Amygdala (tissue), 56 donors: ENCODE measurements at places on chromosomes 11 and 22.

- no peak for DNase-seq
Observed at GRCh38 chr11:2721210-2721916, 21.6 kb upstream of the KCNQ1OT1 start.

- DNase-seq, result no peak
Observed at GRCh38 chr11:28038775-28039174, 69.2 kb downstream of the KIF18A start.

DNA sequence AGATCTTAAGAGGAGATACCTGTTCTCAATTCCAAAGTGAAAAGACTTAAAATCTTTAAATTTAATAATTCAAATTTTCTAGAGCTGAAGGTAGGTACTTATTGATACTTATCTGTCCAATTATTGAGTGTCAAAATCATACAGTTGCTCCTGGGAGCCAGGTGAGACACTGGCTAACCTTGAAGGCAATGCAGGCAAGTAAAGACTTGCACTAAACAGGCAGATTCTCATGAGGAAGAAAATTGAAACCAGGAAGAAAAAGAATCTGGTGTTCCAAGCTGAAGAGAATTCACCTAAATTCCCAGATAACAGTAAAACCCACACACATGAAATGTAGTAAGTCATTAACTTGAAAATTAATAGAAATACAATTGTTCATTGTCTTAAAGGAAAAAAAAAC lies 30.3 kb downstream of the VSIG10L2 start:
- no peak for DNase-seq

DNA sequence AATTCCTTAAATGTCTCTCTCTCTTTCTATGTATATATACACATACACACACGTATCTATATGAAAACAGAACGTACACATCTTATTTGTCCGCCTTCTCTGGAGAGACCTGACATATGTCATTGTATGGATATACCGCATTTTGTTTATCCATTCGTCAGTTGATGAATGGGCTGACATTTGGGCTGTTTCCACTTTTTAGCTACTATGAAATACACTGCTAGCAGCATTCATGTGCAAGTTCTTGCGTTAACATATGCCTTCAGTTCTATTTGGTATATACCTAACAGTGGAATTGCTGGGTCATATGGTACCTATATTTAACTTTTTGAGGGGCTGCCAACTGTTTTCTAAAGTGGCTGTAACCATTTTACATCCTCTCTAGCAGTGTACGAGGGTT lies 18.0 kb upstream of the DNAJB13 start:
- DNase-seq, result no peak

DNA sequence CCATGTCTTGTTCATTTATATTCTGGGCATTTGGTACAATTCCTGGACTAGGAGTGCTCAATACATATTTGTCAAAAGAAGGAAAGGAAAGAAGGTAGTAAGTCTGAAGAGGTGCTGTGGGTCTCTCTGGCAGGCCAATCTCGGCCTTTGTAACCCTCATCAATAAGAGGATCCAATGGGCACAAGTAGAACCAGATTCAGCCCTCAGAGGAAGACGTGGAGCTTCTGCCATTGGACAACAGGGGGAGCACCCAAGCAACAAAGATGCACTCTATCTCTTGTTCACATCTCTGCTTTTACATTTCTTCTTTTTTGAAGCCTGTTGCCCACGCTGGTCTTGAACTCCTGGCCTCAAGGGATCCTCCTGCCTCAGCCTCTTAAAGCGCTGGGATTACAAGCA lies 2.2 kb upstream of the VPS11 start:
- no peak for DNase-seq

DNA sequence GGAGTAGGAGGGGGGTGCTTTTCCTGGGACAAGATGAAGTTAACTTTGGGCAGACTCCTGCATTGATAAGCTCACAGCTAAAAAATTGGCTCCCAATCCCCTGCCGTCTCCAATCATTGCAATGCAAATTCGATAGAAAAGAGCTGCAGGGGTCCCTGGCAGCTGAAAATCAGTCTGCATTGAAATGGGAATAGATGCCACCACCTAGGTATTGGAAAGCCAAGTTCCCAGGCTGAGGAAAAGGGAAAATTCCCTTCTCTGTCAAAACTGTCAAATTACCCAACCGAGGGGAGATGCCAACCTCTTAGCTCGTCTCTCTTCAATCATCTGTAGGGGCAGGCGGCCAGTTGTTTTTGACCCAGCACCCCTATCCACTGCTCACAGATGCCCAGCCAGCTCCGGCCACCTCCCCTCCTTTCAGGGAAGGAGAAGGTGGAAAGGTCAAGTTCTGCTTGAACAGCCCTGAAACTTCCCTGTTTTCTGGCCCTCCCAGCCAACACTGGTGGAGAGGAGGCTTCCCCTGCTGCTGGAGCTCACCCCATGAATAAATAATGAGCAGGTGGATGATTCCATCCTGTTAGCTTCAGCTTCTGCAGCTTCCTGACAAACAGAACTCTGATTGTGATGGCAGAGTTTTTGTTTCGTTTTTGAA lies 916.3 kb downstream of the TBC1D22A start:
- DNase-seq, result no peak

- no peak for DNase-seq
Observed at GRCh38 chr11:117319214-117319840, 3.3 kb upstream of the BACE1 start.

- DNase-seq, result no peak
Observed at GRCh38 chr11:45396394-45396793, 110.3 kb upstream of the SYT13 start.

DNA sequence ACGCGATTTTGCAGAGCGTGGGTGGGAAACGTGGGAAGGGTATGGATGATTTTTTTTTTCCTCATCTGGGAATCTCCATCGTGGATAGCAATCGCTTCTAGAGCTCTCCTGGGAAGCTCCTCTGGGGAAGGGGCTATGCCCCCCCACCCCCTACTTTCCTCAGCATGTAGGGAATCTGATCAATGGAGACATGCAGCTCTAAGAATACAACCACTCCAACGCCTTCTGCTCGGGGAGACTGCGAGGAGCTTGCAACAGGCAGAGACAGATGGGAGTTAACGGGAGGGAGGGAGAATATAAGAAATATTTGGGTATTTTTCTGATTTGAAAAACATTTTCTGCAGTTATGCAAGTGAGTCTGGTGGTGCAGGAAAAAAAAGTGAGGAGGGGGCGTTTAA lies 104.6 kb upstream of the HSD17B12 start:
- no peak for DNase-seq

- peak; percentile 72 for DNase-seq
Observed at GRCh38 chr11:130314184-130314749, 450 bp downstream of the ZBTB44 start.

DNA sequence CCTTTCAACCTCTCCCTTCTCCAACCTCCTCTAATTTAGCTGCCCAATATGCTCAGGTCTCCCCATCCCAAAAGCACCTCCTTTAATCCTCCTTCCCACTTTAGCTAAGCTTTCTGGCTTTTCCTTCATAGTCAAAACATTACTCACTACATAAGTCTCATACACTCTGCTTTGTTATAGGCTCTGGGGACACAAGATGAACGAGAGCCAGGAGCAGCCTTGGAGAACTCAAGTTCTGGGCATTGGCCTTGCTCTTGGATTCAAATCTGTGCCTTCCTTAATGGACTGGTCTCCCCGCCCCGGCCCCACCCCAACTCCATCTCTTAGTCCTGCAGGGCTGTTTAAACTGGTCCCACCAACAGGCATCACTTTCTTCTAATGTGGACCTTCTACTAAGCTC lies 11.4 kb upstream of the HPX start:
- DNase-seq, result no peak

- no peak for DNase-seq
Observed at GRCh38 chr11:991711-992307, 44.7 kb downstream of the MUC6 start.

DNA sequence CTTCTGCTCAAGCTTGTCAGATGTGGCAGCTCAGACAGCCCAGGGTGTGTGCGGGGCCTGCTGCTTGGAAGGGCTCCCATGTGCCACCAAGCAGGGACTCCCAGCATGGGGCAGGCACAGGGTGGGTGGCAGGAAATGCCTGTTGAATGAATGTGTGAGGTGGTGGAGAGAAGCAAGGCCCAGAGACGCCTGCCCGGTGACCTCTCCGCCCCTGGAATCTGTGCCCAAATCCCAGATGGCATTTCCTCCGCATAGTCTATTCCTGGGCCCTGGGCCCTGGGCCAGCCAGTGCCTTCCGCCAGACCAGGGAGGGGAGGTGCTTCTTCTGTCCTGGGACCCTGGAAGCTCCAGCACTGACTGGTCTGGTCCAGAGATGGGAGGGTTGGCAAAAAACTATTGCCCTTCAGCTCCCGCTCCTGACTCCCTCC lies 3.7 kb downstream of the CST6 start:
- DNase-seq, result no peak

- DNase-seq, result no peak
Observed at GRCh38 chr11:94895451-94895850, 77.9 kb downstream of the CWC15 start.

GRCh38 chr11:118607401-118608359 lies at the start of gene PHLDB1:
TSS of gene PHLDB1 (plus strand) at chr11:118607615. CDS start at chr11:118613837, 6,222 bp downstream.
- DNase-seq, result peak; percentile 80

DNA sequence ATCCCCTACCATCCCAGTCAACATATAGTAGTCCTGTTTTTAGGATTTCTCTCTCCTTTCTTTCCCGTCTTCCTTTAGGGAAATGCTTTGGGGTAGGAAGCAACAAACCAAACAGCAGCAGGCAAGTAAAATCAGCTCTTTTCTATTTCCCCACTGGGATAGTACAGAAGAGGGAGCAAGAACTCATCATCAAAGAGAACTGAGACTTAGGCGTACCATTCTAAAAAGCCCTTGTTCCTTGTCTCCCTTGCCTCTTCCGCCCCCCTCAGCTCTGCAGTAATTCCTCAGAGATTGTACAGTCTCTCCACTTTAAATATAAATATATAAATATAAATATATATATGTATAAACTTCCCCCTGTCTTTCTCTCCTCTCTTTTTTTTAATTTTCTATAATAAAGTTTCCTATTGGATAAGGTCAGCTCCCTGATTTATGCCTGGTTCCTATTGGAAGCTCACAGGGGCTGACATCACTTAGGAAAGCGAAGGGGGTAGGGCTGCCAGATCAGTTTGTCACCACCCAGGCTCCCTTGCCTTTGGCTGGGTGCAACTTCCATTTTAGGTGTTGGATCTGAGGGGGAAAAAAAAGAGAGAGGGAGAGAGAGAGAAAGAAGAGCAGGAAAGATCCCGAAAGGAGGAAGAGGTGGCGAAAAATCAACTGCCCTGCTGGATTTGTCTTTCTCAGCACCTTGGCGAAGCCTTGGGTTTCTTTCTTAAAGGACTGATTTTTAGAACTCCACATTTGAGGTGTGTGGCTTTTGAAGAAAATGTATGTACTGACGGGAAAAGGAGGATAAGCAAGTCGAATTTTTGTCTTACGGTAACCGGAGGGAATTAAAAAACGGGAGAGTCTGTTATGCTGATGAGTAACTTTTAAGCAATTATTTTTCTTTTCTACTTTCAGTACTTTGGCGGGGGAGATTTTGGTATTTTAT lies at the start of gene CTNND1:
Gene CTNND1, plus strand, starts transcription at position 502 of the 934 bp plus-strand sequence. CDS start 29,677 bp downstream, outside the sequence.
- DNase-seq, result peak; percentile 77

- DNase-seq, result no peak
Observed at GRCh38 chr11:128775468-128775867, 81.6 kb downstream of the FLI1 start.

GRCh38 chr11:38100836-38101462 lies 1502.9 kb upstream of the RAG2 start:
- no peak for DNase-seq

DNA sequence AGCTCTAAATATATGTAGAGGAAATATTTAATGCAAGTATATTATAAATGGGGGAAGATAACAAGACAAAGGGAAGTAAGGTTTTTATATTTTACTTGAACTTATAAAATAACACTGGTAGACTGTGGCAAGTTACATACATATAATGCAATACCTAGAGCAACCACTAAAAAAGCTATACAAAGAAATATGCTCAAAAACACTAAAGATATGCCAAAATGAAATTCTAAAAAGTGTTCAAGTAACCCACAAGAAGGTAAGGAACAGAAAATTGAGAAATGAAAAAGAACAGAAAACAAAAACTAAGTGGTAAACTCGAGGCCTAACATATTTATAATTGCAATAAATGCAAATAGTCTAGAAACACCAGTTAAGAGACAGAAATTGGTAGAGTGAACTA lies 32.5 kb downstream of the BTG4 start:
- DNase-seq, result no peak

DNA sequence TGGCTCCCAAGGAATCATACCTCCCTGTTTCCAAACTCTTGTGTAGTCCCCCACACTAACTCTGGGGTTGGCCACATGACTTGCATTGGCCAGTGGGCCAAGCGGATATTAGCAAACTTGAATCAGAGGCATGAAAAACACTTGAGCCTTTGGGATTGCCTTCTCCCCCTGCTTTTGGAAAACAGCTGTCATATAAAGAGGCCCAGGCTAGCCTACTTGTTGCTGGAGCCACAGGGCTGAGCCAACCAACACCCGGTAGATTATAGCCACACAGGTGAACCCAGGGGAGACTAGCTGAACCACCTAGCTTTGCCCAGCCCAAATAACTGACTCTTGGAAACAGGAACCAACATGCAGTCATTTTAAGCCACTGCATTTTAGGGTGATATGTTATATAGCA lies 354.8 kb downstream of the TENM4 start:
- no peak for DNase-seq

- DNase-seq, result no peak
Observed at GRCh38 chr11:1729692-1730011, 20.7 kb downstream of the IFITM10 start.

DNA sequence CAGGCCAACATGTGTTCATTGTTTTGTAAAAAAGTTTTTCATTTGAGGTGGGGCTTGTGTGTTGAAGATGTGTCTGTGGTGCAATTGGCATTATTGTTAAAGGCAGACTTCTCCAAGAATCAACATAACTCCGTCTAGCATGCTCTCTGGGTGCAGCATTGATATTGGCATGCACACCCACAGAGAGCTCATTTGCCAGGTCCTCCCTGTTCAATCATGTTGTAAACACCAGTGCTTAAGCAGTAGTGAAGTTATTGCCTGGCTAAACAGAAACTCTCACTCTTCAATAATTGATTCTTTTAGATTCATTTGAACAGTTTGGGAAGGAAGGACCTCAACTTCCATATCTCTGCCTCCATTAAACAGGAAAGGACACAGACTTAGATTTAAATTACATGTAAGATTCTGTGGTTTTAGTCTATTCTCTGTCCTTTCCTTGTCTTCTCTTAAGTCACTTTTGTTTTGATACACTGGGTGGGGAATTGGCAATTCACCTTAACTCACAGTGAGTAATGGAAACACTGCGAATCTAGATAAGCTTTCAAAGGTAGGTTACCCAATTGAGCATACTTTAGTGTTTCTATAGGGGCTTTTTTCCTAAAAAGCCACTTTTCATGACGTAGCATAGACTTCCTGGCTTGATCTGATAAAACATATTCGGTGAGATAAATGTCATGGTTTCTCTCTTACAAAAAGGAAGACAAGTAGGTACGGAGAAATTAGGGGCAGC lies 30.8 kb upstream of the EXPH5 start:
- no peak for DNase-seq

- no peak for DNase-seq
Observed at GRCh38 chr11:12995188-12995587, 13.9 kb upstream of the RASSF10 start.

GRCh38 chr22:48284671-48285070 lies 1522.2 kb downstream of the TBC1D22A start:
- DNase-seq, result no peak

DNA sequence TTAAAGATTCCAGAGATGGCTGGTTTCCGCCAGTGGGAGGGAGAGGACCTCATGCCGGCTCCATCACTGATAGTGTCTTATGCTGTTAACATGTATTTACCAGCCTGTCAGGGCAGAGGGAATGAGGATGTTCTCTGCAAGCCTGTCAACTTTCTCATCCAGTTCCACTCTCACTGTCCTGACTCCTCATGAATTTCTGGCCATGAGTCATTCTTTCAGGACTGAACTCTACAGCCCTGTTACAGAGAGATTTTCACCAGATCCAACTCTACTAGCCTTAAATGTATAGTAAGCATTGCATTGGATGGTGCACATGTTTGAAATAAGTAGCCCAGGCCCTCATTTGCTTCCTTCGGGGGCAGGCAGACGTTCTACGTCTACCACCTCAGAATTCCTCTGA lies 387.7 kb downstream of the TMEM135 start:
- no peak for DNase-seq
